Renal cortex interstitium (tissue), 15 donors: ENCODE measurements at places on chromosomes 16 and 17. TPM values are rescaled to one million over a fixed set of nuclear protein-coding genes. Genes with fewer than 3 reads are reported as not detected.

GRCh38 chr17:69492410-69493071, 78.0 kb downstream of the MAP2K6 start:
- DNase-seq: no peak

- DNase-seq: no peak
Measured at GRCh38 chr16:6204945-6205344, 1107.3 kb upstream of the EEF2KMT start.

DNA sequence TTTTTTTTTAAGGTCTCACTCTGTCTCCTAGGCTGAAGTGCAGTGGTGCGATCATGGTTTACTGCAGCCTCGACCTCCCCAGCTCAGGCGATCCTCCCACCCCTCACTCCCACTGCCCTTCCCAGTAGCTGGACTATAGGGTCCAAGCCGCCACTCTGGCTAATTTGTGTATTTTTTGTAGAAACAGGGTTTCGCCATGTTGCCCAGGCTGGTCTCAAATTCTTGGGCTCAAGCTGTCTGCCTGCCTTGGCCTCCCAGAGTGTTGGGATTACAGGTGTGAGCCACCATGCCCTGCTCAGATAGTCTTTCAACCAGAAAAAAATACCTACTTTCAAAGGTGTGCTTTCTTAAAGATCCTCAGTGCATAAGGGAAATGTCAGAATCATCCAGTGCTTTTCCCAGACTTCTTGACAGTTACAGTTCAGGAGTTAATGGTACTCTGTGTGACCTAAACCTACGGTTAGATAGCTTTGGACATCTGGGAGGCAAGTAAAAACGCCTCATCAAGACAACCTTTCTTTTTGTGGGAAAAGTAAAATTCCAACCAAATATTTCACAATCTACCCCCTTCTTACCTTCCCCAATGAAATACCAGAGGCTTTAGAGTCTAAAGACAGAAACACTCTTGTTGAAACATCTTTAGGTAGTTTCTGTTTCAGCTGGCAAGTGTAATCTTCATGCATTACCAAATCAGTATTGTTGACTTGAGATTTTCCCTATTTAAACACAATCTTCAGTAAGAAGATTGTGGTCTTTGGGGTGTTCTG, 6.8 kb downstream of the RSPRY1 start:
- no peak for DNase-seq

GRCh38 chr17:40560592-40561293, 4.5 kb downstream of the CCR7 start:
- no peak for DNase-seq

DNA sequence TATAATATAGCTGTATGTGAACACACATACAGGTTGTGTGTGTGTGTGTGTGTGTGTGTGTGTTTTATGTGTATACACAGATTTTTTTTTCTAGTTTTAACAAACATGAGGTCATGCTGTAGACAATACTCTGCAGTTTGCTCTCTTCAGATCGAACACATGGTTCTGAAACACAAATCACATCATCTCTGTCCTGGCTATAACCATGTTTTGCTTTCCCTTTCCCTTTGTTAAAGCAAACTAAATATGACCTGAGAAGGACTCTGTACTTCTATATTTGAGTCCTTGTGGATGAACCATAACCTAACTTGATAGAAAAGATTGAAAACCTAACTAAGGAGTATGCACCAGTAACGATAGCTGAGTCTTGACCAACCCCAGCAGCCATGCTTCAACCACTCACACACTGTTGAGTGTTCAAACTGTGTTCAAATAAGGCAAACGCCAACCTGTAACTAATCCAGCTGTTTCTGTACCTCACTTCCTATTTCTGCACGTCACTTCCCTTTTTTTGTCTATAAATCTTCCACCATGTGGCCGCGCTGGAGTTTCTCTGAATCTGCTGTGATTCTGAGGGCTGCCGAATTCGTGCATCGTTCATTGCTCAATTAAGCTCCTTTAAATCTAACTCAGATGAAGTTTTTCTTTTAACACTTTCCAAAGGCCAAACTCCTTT, 303.8 kb downstream of the HS3ST3B1 start:
- no peak for DNase-seq

DNA sequence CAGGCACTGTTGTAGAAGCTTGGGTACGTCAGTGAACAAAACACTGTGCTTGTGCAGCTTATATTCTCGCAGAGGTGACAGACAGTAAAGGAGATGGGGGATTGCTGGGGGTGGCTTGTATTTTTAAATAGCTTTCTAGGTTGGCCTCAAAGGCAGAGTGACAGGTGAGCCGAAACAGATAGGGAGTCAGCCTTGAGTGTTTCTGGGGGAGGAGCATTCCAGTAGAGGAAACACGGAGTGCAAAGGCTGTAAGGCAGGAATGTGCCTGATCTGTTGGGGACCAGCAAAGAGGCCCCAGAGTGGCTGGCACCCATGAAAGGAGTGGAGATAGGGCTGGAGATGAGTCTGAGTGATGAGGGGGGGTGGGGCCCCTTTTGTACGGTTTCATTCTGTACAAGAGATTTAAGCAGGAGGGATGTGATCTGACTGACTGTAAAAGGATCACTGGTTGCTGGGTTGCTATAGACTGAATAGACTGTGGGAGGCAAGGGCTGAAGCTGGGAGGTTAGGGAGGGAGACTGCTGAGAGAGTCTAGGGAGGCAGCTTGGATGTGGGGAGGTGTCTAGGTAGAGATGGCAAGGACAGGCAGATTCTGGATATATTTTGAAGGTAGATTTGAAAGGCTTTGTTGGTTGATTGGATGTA, 15.2 kb downstream of the NUP93 start:
- no peak for DNase-seq

CISD3 gene
- polyA plus RNA-seq: 11.9 TPM

DNA sequence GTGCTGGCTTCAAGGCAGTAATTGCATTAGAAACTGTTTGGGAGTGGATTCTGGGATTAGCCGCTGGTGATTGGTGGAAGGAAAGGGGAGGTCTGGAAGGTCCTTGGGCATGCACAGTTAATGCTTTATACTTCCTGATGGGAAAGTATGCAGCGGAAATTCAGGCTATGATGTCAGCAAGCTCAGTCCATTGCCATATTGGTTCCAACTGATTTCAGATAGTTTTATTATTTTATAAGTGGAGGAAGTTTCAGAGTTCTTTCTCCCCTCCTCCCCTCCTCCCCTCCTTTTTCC, 8.1 kb upstream of the CMTR2 start:
- no peak for DNase-seq

REXO5 gene
- 6.6 TPM for polyA plus RNA-seq

DNA sequence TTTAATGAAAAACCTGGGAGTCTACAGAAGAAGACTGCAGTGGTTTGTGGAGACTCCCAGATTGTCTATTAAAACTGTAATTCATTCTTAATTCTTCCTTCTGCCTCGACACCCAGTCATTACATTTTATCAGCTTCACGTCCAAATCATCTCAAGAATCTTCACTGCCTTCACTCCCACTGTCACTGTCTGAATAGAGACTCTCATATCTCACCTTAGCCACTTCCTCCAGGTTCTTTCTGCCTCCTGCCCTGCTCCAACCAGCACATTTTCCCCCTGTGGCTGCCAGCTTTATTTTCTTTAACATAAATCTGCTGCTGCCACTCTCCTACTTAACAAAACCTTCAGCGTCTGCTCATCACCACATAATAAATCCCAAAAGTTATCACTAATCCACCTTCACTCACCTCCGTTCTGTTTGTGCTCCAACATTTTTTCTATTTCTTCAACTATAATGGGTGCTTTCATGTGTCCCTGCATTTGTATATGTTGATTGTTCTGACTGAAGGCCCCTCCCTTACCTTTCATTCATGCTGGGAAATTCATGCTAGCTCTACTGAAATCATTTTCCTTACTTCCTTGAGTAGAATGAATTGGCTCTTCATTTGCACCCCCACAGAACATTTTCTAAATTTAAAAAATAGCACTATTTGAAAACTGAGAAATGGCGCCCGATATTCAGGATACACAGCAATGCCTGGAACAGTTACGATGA, 38.9 kb downstream of the KCNJ2 start:
- DNase-seq: no peak

NPIPB8 gene
- polyA plus RNA-seq: 2.1 TPM

PRAC2 gene
- not detected for polyA plus RNA-seq

- DNase-seq: no peak
Measured at GRCh38 chr17:82285141-82285540, 11.6 kb upstream of the CSNK1D start.

DNA sequence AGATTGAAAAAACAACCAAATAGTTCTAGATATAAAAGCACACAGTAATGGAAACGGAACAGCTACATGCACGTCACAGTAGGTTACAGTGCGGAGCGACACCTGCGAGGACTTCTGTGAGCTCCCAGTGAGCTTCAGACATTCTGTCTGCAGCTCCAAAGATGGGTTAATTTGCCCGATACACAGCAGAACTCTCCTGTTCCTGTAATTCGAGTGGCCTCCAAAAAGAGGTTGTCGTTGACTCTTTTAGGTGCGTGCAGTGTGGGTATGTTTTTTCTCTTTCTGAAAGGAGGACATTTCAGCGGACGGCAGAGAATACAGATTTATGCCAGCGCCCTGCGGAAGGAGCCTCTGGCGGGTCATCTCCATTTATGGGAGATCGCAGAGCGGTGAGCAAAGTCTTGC, 2.9 kb downstream of the OR1F1 start:
- no peak for DNase-seq

DNA sequence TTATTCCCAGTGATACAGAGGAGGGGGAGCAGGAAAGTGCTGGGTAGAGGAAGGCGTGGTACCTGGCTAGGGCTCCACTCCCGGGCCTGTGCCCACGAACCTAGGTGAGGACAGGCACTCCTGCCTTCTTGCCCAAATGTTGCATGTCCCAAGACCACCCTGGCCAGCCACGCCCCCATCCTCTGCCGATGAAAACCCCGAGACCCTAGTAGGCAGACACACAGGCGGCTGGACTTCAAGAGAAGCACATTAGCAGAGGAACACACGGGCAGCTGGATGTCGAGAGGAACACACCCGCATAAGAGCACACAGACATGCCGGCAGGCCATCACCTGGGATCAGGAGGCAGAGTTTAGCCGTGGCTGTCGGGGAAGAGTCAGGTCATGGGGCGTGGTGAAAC, 1386.5 kb upstream of the GOT2 start:
- no peak for DNase-seq

DNA sequence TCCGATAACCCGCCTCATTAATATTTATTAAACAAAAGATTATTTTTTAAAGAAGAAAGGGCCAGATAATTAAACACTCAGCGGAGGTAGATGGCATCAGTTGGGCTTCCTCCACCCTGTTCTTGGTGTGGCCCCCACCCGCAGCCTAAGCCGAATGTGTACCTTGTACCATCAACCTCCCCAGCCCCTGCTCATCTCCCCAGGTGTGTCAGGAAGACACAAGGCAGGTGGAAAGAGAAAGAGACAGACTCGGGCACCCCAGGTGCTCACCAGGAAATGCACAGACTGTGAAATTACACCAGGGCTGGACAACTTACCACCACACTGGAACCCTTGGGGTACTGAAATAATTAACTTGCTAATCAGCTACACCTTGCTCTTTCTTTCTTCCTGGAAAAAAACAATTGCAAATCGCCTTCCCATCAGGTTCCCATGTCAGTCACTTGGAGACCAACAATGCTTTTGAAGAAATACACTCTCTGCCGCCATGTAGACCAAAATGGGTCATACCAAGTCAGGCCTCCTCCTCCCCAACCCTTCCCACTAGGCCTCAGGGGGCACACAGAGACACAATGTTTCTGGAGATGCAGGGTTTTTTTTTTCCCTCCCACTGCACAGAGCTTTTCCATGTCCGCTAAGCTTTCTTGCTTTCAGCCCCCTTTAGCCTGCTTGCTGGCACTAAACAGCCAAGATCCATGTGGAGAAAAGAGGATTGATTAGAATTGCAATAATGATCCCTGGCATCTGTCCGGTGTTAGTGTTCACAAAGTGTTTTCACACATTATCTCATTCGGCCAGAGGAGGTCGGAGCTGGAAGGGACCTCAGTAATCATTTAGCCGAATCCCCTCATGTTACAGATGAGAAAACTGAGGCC, 8.6 kb upstream of the LHX1 start:
- no peak for DNase-seq

DNA sequence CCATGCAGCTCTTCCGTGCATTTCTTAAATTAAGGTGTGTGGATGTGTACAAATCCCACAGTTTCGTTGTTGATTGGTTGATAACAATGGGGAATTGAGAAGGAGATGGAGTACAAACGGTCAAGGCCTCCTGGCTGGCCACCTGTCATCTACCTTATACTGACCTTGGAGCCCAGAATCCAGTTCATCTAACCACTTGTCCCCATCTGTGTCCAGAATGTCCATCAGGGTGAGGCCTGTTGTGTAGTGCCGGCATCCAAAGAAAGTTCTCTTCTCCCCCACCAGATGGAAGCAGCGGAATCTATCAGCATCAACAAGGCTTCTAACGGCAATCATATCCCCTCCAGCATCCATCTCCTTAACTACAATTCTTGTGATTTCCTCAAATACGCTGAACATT, 1.5 kb downstream of the GSDMB start:
- no peak for DNase-seq

GRCh38 chr16:79765431-79765830, 164.9 kb upstream of the MAF start:
- no peak for DNase-seq

- no peak for DNase-seq
Measured at GRCh38 chr16:68737046-68737729, at the start of gene CDH1. Gene CDH1 (plus strand): TSS chr16:68737292. CDS start chr16:68737416, 124 bp downstream.

GRCh38 chr17:56697190-56697589, 103.7 kb downstream of the NOG start:
- no peak for DNase-seq

- peak; percentile 73 for DNase-seq
Measured at GRCh38 chr17:44865231-44865660, 17.6 kb downstream of the HIGD1B start.

GRCh38 chr16:61945511-61945910, 90.7 kb downstream of the CDH8 start:
- no peak for DNase-seq

GRCh38 chr17:42798383-42799380, at the start of the genes CNTD1 and COA3:
Gene CNTD1 (plus strand): TSS chr17:42798861. CDS start chr17:42799068, 207 bp downstream.
Gene COA3 (minus strand): TSS chr17:42798704. CDS start chr17:42798681, 23 bp downstream.
- DNase-seq: peak; percentile 79

DNA sequence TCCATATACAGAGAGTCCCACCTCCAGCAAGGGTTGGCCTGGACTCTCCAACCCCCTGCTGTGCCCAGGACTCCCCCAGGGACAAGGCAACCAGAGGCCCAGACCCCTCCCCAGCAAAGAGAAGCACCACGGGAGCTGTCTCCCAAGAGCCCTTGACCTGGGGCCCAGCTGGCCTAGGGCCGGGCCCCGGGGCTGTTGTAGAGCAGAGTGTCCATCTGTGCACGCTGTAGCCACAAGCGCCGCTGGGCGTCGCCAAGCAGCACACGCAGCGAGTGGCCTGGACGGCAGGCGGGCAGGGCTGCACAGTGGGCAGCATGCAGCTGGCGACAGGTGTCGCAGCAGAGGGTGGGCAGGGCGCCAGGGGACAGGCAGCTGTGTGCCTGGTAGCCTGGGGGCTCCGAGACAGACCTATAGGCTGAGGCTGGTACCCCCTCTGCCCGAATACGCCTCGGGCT, 4.3 kb downstream of the SPATA2L start:
- DNase-seq: no peak
